Stimulated activated CD4-positive, alpha-beta T cell treated with anti-CD3 and anti-CD28 coated beads, Interleukin-2, amount 100 ng/mL, for 48 hours (primary cell): ENCODE measurements at places on chromosomes 5 and 9.

DNA sequence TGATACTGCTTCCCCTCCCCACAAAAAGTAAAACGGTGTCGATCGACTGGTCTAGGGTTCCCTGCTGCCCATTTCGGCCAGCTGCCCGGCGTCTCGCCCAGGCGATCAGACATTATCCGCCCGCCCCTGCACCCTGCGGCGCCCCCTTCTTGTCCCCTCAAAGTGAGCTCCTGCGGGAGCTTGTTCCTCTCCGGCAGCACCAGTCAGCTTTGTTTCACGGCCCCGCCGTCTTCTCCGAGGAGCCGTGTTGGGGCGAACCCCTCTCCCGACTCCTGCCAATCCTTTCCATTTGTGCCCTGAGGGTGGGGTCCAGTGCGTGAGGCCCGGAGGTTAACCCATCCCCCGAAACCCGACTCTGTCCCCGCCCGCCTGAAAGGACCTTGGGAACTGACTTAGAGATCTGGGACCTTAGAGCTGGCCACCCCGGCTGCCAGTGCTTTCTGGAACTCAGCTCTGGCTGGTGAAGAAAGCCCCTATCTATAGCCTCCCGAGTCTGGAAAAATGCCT, 518 bp downstream of the UBE2B start:
- peak; percentile 20 for DNase-seq

DNA sequence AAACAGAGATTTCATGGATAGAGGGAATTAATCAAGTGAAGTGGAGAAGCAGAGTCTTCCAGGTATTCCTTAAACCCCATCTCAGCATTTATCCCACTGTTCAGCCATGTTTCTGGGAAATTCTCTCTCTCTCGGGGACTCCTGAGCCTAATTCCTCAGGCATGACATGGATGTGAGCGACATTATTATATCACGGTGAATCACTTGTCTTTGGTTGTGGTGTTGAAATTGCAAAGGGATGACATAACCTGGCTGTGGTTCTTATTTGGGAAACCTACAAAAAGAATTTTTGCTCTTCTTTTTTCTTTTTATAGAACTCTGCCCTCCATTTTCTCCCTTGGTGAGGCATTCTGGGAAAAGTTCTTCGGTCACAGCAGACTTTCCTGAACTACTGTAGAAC, 457.9 kb upstream of the PTGER4 start:
- DNase-seq, result no peak

DNA sequence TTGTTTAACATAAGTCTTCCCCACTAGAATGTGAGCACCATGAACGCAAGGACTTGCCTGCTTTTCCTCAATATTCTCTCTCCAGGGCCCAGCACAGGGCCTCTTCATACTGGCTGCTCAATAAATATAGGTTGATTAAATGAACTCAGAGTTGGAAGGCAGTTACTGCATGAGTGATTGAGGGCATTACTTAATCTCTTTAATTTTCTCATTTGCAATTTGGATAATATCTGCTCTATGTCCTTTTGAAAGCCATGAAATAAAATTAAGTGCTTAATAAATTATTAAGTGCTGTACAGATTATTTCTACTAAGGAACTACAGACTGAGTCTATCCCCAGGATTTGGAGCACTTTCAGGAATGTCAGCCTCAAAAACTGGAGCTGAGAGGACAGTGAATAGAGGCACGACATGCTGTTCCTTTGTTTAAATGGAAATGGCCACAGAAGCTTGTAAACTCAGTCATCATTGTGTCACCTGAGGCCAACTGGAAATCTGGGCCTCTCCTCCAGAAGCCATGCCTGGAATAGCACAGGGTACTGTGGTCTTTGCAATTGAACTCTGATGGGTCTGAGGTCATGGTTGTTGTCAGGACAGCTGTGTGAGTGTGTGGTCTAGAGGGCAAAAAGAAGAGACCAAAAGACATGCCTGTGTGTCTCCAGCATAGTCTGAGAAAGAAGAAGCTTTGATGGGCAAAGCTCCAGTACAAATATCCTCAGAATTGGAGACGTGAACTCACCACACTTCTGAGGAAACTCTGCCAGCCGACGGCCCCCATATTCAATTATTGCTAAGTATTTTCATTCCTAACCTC, 86.1 kb downstream of the SH3TC2 start:
- DNase-seq, result no peak

DNA sequence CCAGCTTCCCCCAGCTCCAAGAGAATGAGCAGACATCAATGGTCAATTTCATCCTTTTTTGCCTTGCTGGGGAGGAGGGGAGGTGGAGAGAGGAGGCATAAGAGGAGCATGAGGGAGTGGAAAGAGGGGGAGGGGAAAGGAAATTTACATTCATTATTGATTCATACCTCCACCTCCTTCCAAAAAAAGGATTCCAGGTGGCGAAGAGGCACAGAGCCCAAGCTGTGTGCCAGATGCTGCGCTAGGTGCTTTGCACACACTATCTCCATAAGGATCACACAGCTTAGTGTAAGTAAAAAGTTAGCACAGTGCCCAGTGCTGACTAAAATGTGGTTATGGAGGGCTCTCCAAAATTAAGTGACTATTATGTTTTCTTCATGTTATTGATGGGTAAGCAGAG, 11.0 kb downstream of the ASTN2 start:
- no peak for DNase-seq

DNA sequence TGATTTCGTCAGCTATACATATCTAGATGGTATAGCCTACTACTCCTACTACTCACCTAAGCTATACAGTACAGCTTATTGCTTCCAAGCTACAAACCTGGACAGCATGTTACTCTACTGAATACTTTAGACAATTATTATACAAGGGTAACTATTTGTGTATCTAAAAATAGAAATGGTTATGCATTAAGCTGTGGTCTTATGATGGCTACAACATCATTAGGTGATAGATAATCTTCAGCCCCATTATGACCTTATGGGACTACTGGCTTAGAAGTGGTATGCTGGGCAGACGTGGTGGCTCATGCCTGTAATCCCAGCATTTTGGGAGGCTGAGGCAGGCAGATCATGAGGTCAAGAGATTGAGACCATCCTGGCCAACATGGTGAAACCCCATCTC, 40.2 kb downstream of the CERT1 start:
- DNase-seq, result no peak

- DNase-seq, result no peak
Measured at GRCh38 chr5:173537228-173537627, 79.2 kb downstream of the BOD1 start.

DNA sequence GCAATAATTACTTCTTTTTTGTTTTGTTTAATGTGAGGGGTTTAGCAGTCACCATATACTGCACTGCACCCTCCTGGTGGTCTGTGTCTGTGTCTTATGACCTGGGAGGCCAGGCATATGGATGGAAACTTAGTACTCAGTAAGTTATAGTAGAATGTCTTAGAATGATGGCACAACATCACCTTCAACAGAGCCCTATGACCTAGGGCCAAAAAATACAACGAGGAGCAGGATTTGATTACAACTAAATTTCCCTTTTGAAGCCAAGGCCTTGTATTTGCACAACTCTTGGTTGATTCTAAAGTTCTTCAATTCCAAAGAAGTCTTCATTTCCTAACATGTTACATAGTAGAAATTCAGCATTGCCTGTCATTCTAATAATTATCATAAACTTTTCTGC, 422.1 kb upstream of the PIK3R1 start:
- no peak for DNase-seq

DNA sequence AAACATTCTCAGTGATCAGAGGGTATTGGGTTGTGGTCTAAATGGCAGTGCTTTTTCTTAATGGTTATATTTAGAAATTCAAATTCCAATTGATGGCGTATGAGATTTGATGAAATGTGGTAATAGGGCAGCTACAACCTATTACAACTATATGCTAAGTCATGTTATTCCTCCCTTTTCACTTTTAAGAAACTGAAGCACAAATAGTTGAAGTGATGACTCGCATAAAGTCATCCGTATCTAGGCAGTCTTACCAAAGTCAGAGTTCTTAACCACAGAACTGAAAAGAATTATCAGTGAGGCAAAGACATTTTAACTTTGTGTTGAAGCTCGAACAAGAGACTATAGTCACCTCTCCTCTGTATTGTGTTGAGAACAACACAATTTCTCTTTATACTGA, 28.2 kb downstream of the C9orf152 start:
- no peak for DNase-seq

GRCh38 chr5:111636736-111637135, 120.3 kb downstream of the NREP start:
- DNase-seq, result no peak

DNA sequence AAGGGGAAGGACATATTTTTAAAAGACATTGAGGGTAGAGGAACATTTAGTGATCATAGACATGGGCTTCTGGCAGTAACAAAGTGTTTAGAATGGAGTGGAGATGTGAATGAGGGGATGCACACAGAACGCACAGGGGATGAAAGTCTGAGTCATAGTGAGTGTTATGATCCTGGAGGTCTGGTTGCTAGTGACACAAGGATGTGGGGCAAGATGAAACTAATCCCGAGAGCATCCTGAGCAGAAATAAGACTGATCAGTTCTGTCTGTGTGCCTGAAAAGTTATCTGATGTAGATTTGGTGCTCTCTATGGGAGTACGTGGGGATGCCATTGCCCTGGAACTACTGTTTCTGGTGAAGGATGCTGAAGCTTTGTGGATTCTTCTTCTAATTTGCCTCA, 141.1 kb downstream of the CHSY3 start:
- DNase-seq, result no peak

- no peak for DNase-seq
Measured at GRCh38 chr5:56456002-56456401, 222.9 kb upstream of the ANKRD55 start.

- DNase-seq, result no peak
Measured at GRCh38 chr5:77046416-77047073, 16.3 kb downstream of the AGGF1 start.

DNA sequence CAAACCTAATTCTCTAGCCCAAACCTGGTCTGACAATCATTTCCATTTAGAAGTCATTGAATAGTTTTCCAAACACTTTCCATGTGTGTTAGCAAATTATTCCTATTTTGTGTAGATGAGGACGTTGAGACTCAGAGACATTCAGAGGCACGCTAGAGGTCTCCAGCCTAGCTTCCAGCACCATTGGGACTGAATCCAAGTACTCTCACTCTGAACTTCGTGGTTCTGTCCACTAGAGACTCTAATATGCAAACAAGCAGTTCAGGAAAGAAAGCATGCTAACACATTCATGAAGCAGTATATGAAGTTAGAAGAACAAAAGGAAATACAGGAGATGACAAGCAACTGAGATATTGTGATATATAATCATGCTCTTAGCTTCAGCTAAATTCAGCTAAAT, 354.8 kb downstream of the NTRK2 start:
- no peak for DNase-seq

DNA sequence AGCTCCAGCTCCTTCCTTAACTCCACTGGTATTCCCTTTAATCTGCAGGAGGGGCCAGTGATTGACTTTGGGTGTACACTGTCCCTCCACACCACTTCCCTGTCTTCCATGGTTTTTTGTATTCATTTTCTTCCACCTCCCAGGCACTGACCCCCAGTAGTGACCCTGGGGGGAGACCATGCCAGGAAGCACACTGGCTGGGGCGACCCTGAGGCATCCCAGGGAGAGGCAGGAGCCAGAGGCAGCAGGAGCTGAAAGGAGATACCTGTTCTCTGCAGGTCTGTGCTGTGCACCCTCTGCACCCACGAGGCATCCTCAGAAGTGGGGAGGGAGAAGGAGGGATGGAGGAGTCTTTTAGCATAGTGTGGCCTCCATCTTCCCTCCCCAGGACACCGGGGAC, 27.6 kb downstream of the IRX4 start:
- no peak for DNase-seq

GRCh38 chr5:88145611-88146467, 122.8 kb downstream of the TMEM161B start:
- DNase-seq, result no peak

DNA sequence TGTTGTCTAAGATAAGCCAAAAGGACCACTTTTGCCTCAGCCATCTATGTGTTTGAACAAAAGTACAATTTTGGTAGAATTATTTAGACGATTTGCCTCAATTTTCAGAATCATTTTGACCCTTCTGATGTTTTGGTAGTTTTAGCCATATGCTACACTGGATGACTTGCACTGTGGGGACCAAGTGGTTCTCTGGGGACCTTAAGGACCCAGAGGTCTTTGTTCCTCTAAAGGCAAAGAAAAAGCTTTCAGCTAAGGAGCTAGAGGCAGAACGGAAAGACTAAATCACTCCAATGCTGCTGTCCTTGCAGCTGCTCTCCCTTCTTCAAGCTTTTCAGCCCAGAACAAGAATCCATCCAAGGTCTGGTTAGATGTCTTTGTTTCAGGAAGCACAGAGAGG, 51.0 kb upstream of the APC start:
- no peak for DNase-seq

GRCh38 chr5:1772634-1773033, 27.0 kb downstream of the MRPL36 start:
- no peak for DNase-seq

GRCh38 chr9:29066141-29066640, 1492.9 kb upstream of the C9orf72 start:
- no peak for DNase-seq

- no peak for DNase-seq
Measured at GRCh38 chr5:119750887-119751733, 121.8 kb downstream of the FAM170A start.

- DNase-seq, result no peak
Measured at GRCh38 chr5:53922508-53923498, 362.4 kb downstream of the NDUFS4 start.

DNA sequence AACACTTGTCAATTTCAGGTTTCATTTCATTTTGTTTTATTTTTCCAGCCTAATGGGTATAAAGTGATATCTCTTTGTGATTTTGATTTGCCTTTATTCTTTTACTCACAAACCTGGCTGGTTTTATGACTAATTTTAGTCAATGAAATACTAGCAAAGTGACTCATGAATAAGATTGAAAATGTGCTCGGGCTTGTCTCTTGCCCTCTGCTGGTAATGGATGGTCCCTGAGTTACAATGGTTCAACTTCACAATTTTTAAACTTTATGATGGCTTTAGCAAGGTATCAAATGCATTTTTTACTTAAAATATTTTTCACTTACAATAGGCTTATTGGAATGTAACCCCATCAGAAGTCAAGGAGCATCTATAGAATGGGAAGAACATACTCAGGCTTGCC, 431.4 kb upstream of the CCNG1 start:
- DNase-seq, result no peak

DNA sequence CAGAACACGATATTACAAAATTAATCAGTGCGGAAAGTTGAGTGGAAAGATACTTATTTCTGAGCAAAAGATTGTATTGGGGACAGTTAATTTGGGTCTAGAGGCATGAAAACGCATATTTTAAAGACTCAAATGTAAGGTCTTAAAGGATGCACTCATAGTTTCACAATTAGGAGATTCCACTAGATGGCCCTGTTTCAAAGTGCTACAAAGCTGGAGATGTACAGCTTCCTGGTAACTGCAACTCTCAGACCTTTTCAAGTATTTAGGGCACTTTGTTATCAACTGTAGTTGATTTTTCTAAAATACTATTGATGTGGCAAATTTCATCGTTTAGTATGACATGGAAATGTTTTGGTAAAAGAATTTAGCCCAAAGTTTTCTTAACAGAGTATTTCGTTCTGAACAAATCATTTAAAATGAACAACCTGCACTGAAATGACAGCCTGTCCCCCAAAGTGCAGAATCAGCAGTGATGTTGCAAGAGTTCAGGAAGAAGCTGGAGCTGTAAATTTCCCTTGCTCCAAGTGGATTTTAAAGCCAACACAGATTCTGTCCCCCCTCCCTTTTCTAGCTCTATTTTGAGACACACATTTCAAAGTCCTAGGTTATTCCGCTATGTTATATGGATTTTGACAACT, 16.2 kb upstream of the NDUFB6 start:
- DNase-seq, result no peak
